ENCODE measurements at places on chromosomes 16 and 17.

GRCh38 chr16:87075319-87075860, 241.8 kb downstream of the C16orf95 start:
- no peak for DNase-seq

- no peak for DNase-seq
Observed at GRCh38 chr16:70777973-70778406, 23.0 kb downstream of the VAC14 start.

DNA sequence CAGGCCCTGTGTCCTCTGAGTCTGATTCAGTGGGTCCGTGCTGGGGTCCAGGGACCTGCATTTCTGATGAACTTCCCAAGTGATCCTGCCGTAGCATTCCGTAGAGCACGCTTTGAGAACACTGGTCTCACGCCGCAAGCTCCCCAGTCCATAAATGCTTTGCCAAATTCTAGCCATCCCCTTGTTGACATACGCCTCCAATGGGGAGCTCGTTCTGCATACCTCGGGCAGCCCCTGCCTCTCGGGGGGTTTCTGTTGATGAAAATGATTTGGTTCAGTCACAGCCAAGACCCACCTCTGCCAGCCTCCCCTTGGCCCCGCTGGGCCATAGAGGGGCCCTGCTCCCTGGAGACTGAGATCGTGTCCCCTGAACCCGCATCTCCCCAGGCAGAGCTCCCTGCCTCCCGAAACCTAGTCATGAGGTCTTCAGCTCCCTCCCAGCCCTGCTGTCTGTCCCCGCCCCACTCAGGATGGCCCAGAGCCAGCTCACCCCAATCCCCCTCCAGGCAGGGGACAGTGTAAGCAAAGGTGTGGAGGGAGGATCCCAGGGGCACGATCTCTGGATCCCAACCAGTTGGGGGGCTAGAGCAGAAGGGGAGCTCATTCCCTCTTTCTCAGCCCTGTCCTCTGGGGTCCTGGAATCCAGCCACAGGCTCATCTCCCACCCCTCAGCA, 16.2 kb upstream of the SPNS2 start:
- DNase-seq = no peak

DNA sequence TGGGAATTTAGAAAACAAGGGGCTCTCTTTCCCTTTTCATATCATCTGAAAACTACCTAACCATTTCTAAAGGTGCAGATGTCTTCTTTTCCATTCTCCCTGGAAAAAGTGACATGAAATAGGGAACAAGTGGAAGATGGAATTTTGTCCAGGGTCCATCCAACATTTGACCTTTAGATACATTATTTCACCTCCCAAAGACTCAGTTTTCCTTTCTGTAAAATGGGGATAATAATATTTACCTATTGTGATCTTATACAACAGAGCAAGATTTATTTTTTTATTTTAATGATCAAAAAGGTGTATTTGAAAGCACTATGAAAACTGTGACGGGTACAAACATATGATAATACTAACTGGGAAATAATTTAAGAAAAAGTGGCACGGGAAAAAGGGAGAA, 106.3 kb downstream of the HS3ST3A1 start:
- no peak for DNase-seq

- DNase-seq = no peak
Observed at GRCh38 chr16:19020689-19021088, 37.0 kb downstream of the TMC7 start.

DNA sequence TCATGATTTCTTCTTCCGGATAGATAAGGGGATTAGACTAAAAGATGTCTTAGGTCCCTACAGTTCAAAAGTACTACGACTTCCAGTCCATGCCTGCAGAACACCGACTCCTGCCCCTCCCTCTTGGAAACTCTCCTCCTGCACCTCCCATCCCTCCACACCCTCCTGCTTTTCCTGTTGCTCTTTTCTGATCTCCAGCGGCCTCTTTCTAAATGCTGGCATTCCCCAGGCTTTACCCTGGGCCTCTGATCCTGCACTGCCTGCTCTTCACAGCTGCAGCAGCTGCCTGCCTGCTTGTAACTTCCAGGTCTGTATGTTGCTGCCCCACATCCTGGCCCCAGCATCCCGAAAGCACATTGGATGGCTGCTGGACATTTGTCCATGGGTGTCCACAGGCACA, 154.2 kb downstream of the KCNJ12 start:
- peak; percentile 25 for DNase-seq

DNA sequence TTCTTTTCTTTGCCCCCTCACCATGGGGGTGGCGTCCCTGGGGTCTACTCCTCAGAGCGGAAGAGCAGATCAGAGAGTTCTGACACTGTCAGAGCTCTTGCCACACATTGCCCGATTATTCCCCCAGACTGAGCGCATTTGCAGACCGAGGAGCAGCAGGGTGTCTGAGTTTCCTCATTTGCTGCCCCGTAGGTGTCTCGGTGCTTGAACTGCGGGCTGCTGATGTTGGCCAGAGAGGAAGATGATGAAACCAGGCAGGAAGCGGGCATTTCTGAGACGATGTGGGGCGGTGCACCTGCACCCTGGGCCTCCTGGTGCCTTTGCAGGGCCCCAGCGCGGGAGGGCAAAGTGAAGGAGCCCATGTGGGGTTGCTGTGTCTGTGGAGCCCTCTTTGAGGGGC, 55.2 kb downstream of the ARSG start:
- DNase-seq = no peak

DNA sequence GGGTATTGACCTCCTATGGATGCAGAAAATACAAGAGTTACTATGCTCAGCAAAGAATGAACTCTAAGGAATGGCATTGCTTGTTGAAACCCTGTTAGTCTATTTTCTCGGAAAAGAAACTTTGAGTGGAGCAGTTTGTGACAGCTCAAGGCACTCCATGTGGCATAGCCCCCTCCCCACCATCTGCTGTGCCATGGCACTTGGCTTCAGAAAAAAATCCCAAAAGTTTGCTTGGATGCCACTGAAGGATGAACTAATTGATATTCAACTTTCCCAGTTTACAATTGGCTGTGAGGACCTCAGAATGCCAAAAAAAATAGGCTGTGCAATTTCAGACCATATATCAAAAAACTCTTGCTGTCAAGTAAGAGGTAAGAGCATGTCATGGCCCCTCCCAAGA, 1.8 kb downstream of the KRT31 start:
- no peak for DNase-seq

DNA sequence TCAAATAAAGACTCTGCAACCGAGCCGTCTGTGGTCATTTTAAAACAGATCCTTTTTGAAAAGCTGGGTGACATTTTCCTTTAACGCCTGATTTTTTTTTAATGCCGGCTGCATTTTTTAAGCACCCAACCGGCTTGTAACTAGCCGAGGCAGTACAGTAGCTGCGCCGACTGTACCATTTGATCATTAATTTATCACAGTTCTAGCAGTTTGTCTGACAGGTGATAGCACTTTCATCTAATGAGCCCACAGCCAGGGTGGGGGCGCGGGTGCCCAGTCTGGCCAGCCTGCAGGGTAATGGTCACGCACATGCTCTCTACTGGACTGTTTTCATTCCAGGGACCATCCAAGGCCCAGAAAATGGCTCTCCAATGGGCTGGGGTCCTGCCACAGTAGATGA, 68.8 kb downstream of the IRX5 start:
- DNase-seq = no peak

DNA sequence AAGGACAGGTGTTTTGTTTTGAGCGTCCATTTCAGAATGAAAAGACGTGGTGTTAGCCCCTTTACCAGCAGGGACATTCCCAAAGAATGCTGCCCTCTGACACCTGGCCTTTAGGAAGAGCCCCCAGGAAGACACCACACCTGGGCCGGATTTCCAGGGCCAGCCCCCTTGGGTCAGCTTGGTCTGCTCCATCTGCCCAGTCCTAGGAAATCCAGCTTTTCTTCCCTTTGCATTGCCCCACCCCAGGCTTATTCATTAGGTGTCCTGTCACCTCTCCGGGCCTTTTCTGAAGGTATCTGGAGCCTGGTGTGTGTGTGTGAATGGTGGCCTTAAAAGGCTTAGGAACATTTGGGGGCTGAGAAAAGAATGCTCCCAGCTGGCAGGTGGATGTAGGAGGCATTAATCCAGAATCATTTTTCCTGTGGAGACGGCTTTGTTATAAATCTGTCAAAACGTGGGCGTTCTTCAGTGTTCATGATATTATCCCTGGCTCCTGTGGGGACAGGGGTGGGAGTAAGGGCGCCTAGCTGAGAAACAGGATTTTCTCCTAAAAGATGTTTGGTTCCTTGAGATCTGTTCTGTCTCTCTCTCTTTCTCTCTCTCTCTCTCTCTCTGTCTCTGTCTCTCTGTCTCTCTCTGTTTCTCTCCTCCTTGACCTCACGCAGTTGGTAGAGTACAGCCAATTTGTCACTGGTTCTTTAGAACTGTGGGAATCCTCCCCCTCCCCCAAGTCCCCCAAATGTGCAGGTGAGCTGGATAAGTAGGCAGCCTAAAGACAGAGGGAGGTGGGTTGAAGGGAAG, 84.0 kb downstream of the NTN1 start:
- DNase-seq = no peak

GRCh38 chr17:33803199-33803685, 451.8 kb upstream of the CCL2 start:
- no peak for DNase-seq

DNA sequence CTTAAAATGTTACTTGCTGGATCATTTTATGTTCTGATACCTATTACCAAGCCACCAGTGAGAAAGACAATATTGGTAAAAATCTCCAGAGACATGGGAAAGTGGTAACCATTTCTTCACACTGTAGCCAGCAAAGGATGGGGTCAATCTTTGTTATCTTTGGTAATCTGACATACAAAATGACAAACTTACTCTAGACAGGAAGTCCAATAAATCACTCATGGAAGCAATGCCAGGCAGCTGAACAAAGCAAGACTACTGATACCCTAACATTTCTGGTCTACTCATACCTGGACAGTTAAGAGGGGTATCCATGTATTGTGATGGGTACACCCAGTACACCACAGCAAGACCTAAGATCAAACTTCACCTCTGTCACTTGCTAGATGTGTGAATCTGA, 19.0 kb downstream of the GRB2 start:
- no peak for DNase-seq

- no peak for DNase-seq
Observed at GRCh38 chr16:88290850-88291830, 91.6 kb upstream of the ZNF469 start.

GRCh38 chr17:82920715-82921114, 80.9 kb upstream of the ZNF750 start:
- DNase-seq = no peak

DNA sequence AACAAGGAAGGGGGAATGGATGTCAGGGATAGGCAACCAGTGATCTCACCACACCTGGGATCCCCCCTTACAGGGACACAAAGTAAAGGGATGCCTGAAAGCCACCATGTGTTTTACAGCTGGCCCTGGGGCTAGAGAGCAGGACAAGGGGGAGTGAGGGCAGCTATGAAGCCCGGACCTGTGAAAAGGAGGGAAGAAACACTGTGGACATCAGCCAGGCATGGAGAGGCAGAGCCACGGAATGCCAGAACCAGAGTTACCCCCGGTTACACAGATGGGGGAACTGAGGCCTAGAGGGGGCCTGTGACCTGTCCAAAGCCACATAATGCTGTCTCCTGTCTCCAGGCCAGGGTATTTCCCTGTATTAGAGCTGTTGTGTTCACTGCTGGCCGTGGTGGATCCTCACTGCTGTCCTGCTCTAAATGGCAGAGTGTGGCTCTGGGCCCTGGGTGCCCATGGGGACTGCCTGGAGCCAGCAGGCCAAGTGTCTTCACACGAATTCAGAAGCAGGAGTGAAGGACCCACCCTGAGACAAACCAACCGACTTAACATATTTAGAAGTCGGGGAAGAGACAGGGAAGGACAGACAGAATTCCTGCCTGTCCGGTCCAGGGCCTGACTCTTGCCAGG, 29.7 kb upstream of the ITGA3 start:
- no peak for DNase-seq

DNA sequence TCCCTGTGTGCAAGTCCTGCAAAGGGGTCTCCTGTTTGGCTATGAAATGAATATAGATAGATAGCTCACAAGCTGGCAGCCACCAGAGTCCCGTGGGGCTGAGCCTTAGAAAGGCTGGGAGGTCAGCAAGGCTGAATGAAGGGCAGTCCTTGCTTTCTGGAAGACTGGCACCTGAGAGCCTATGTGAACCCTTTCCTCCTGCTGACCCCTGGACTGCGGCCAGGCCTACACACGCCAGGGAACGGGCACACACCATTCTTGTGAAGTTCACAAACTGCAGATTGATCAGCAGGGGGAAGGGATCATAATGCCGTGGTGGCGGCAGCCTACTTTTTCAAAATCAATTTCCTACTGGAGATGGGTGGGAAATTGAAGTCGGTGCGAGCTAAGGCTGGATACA, 985 bp upstream of the C17orf107 start:
- DNase-seq = no peak

- DNase-seq = no peak
Observed at GRCh38 chr16:87133966-87134627, 183.1 kb downstream of the C16orf95 start.

- no peak for DNase-seq
Observed at GRCh38 chr16:68458551-68458950, 10.2 kb upstream of the SMPD3 start.

- peak; percentile 67 for DNase-seq
Observed at GRCh38 chr17:49694847-49695697, 12.7 kb downstream of the SLC35B1 start.

DNA sequence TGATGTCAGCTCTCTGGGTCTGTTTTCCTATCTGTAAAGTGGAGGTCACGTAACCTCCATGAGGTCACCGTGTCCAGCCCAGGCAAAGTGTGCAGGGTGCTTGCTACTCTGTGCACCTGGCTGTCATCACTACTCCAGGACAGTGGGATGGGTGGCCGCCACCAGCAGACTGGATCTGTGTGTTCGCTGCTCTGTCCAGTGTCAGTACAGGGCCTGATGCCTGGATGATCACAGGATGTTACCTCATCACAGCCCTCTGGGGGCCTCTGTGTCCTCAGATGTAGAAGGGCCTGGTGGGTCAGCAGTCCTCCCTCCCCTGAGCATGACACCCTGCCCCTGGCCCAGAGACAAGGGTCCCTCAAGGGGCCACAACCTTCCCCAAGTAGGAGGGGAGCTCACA, 80.0 kb downstream of the KCNJ18 start:
- no peak for DNase-seq

GRCh38 chr16:50839920-50840729, 98.2 kb downstream of the CYLD start:
- peak; percentile 42 for DNase-seq

DNA sequence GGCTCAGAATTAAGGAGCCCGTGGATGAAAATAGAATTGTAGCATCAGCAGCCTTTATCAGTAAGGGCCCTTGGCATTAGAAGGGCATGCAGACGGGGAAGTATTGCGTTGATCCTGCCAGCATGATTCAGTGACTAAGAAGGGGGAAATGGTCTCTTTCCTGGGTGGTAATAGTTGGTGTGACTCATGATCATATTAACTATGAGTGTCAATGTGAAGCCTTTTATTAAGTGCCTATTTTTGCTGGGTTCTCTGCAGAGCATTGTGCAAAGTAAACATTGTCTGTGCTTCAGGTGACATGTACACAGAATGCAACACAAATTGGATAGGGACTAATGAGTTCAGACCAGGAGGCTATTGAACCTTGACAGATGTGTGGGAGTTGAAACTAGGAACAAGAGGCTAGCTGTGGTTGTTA, 24.5 kb downstream of the RCVRN start:
- no peak for DNase-seq

- DNase-seq = no peak
Observed at GRCh38 chr17:82127704-82128103, 29.7 kb upstream of the FASN start.
